ENCODE measurements at places on chromosomes 7 and 10.

GRCh38 chr10:72353965-72354355 lies 759 bp downstream of the DNAJB12 start:
- no peak for DNase-seq

DNA sequence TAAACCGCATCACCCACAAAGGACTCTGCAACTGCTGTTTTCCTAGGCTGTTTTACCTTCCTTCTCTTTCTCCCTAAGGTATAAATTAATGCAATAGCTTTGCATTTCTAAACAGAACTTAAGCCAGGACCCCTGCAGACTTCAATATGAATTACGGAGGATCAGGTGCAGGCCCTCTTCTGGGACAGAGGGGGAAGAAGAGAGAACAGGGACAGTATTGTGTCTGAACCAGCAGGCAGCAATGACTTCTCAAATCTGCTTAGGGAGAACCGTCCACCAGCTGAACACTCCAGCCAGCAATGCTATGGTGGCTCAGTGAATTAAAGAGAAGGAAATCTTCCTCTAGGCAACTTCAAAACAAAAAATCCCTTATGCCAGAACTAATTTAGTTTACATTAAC lies 35.7 kb downstream of the POLR3A start:
- no peak for DNase-seq

DNA sequence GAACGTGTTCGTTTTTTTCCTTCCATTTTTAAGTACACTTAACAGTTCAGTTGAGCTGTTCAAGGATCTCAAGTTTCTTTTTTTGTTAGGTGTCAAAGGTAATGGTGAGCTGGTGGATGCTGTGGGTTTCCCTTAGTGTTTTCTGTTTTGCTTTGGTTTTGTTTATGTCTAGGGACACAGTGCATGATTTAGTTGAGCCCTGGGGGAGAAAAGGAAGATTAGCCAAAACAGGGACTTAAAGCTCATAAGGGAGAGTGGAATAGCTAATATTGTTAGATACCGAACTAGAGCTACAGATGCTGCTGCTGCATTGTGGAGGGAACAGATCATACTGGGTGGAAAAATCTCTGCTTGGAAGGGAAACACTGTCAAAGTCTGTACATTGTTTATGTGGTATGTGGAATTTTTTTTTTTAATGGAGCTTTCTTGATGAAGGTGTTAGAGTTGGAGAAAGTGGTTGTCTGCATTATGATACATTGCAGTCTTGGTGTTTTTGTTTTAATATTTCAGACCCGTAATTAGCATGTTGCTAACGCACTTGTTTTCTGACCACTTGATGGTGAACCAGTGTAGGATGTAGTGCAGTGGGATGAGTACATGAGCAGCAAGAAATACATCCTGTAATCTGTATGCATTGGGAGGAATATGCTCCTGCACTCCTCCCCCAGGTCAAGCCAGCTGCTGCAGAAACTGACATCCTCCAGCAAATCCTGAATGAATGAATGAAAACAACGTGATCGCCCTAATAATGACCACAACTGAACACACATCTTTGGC lies 2.1 kb downstream of the GLCCI1 start:
- no peak for DNase-seq

DNA sequence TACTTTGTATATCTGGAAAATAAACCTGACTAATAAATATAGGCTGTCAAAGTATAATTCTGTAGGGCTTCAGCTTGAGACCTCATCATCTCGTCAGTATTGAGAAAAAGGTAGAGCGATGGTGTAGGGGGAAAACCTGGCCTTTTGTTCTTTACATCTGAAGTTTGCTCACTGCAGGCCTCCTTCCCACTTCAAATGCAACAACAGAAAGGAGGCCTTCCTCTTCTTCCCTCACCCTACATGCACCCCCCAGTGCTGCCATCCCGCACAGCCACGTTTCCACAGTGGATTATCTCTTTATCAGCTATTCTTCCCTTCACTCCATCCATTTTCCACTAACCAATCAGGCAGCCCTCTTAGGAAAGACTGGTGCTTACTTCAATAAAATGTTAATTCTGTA lies 112.3 kb downstream of the VTI1A start:
- no peak for DNase-seq

DNA sequence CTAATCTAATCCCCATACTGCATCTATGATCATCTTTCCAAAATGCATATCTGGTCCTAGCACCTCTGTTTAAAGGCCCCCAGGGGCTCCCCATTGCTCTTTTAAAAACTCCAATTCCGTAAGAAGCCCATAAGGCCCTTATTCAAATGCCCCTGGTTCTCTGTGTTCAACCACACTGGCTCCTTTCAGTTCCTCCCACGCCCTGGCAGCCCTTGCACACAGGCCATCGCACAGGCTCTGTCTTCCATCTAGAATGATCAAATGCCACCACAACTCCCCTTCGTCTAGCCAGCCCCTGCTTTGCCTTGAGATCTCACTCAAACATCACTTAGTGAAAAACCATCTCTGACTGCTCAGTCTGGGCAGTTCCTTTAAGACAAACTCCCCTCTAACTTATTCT lies 112.9 kb upstream of the LYZL2 start:
- DNase-seq: no peak

DNA sequence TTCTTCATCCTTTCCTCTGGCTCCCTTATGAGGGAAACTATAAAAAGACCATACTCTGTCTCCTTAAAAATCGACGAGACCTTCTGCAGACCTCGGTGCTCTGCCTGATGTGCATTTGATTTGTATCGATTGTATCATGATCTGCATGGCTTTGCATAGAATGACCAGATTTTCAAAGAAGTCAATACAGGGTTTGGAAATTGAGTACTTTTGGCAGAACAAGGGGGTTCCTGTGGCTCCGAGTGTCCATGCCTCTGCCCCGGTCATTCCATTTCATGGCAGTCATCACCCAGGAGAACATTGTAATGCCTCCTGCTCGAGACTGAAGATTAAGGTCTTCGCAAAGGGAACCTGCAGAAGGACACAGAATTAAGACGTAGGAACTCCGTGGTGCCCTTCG lies 685 bp downstream of the CASP2 start:
- DNase-seq: no peak

DNA sequence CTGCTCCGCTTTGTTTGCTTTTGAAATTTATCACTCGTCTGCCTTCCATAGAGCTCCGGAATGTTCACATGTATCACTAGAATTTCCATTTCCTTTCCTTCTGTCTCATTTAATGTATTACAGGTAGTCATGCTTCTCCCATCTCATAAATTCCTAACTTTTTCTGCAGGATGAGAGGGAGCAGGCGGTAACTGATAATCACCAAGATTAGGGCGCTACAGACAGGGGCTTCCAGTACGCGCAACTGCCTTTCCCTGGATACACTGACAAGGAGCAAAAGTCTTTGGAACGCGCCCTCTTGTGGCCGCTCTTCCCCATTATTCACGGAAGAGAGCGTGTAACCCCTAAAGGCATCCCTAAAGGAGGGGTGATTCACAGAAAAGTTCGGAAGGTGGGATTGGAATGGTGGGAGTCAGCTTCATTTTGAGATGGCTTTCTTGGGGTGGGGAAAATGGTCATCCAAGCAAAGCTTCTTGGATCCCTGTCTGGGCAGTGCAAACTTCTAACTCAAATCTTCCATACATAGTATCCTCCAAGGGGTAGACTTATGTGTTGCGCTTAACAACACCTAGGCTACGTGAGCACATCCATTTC lies 6.5 kb downstream of the INHBA start:
- DNase-seq: no peak

- no peak for DNase-seq
These were observed 569.9 kb downstream of the ANKRD7 start for GRCh38 chr7:118794419-118794818.

GRCh38 chr10:124428207-124428777 lies 9.6 kb upstream of the OAT start:
- DNase-seq: no peak

DNA sequence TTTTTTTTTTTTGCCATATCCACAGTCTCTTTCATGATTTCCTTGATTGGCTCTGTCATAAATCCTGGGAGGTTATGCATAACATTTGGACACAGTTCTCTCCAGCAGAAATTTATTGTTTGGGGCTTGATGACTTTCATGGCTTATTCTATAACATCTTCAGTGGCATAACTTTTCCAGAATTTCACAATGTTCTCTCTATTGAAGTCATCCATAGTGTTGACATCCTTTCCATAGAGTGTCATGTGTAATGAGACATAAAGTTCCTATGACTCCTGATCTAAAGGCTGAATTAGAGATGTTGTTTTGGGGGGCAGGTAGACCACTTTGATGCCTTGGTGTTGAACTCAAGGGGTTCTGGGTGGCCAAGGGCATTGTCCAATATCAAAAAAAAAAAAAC lies 36.7 kb upstream of the STK17A start:
- no peak for DNase-seq

GRCh38 chr7:158024881-158025280 lies 562.7 kb downstream of the PTPRN2 start:
- no peak for DNase-seq

DNA sequence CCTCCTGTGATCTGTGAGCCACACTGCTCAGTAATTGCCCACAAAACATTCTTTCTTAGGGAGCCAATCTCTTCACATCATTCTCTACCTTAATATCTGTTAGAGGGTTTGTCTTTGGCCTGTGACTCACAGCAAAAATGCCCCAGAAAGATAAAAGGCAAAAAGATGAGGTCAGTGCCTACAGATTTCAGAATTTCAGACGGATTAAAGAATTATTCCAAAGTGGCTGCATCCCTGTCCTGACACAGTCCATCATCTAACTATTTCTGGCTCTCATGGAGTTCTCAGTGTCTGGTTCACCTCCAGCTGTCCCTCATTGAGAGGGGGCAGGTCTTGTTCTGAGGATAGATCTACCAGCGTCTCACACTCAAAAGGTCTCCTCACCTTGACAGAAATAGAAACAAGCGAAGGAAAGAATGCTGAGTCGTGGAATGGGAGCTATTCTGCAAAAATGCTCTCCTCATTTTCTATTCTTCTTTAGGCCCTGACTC lies 138.5 kb upstream of the AOAH start:
- DNase-seq: no peak

- no peak for DNase-seq
These were observed 14.5 kb downstream of the SLF2 start for GRCh38 chr10:100927266-100927665.

- no peak for DNase-seq
These were observed 52.2 kb downstream of the GPR158 start for GRCh38 chr10:25226775-25227682.

- DNase-seq: no peak
These were observed 884 bp upstream of the GSTO1 start for GRCh38 chr10:104253606-104254410.

DNA sequence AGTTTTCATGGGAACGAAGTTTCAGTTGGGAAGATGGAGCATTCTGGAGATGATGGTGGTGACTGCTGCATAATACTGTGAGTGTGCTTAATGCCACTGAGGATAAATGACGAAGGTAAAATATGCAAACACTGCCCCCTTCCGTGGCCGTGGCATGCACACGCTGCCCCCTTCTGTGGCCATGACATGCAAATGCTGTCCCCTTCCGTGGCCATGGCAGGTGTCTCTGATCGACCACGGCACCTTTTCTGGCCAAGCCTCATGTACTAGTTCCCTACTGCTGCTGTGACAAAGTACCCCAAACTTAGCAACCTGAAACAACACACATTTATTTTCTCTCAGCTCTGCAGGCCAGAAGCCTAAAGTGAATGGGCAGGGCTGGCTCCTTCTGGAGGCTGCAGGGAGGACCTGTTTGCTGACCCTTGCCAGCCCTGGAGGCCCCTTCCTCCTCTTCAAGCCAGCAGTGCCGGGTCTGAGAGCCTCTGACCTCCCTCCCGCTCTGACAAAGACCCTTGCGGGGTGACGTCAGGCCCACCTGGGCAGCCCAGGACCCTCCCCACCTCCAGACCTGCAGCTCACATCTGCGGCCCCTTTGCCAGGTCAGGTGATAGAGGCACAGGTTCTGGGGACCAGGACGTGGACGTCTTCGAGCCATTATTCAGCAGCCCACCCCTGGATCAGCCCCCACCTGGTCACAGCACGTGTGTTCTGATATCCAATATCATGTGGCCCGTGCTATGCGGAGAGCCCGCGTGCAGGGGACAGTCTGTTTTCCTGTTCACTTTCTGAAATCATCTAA lies 82.0 kb downstream of the MICALL2 start:
- no peak for DNase-seq

GRCh38 chr10:132977807-132978206 lies 35.4 kb upstream of the CFAP46 start:
- no peak for DNase-seq

- no peak for DNase-seq
These were observed 98.2 kb downstream of the ANK3 start for GRCh38 chr10:60291344-60291930.

- DNase-seq: no peak
These were observed 41.1 kb upstream of the BMPR1A start for GRCh38 chr10:86715156-86715795.

- DNase-seq: no peak
These were observed 8.9 kb downstream of the IGFBP1 start for GRCh38 chr7:45897042-45897690.

DNA sequence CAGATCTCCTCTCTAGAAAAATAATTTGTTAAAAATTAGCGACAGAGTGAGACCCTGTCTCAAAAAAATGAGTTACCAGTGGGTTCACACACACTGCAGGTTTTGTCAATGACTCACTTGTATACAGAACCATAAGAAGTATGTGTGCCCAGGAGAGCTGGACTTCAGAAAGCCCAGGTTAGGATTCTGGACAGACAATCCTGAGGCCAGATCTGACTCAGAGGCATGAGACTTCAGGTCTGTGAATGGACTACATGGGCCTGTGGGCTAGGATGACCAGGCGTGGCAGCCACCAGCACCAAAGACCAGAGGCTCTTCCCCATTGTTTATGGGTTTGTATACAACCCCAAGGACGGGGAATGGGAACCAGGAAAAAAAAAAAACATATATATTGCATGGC lies 9.3 kb upstream of the ZNF438 start:
- DNase-seq: no peak

- no peak for DNase-seq
These were observed 251.3 kb downstream of the VTI1A start for GRCh38 chr10:112698133-112698817.

DNA sequence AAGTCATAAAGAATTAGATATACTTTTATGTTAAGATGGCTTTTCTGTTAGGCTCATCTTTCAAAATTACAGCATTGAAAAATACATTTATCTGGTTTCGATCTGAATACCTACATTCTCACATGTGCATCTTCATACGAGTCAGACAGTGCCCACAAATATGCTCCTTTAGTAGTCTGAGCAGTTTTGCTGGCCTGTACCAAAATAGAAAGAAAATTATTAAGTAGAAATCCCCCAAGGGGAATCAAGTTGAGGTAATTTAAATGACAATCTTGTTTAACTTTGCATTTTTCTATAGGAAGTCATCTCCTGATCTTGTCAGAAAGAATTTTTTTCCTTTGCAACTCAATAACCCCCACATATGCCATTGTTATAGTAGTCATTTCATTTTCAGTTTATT lies 287.4 kb upstream of the SEMA3D start:
- no peak for DNase-seq

Measured in GM12892 (cell line).